ENCODE measurements at places on chromosomes 2 and 18.

DNA sequence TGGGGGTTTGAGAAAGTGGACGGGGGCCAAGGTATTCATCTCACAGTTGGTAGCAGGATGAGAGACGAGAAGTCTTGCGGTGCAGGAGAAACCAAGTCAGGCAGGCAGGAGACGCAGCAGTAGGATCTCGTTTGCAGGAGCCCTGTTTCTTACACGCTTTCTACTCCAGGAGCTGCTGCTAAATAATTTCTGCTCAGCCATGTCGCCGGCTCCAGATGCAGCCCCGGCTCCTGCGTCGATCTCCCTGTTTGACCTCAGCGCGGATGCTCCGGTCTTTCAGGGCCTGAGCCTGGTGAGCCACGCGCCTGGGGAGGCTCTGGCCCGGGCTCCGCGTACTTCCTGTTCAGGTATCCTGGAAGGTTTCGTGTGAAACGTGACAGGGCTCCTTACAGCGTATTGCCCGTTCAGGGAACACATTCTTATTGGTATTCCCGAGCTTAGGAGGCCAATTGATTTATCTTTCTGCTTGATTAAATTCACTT is 494 bp downstream of the ANKZF1 start:
- DNase-seq = peak; percentile 45

- no peak for DNase-seq
These were observed 1047.2 kb upstream of the PIK3C3 start for GRCh38 chr18:40907842-40908241.

DNA sequence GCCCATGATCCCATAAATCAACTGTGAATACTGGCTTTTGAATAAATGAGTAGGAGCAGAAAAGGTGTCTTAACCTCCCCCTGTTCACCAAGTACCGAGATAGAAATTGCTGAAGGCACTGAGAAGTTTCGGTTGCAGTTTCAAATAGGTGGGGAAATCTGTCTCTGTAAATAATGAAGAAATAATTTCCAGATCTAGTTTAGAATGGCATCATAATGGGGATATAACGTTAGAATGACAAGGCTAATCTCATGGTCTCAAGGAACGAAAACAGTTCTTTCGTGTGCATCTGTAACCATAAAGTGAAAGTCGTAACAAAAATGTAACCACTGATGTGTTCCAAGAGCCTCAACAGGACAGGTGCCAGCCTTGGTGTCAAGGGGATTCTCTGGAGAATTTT is 49.9 kb upstream of the TMEM18 start:
- no peak for DNase-seq

GRCh38 chr18:44627280-44627679 is 53.4 kb upstream of the SETBP1 start:
- no peak for DNase-seq

GRCh38 chr2:229970406-229970805 is 48.1 kb downstream of the FBXO36 start:
- DNase-seq = no peak

DNA sequence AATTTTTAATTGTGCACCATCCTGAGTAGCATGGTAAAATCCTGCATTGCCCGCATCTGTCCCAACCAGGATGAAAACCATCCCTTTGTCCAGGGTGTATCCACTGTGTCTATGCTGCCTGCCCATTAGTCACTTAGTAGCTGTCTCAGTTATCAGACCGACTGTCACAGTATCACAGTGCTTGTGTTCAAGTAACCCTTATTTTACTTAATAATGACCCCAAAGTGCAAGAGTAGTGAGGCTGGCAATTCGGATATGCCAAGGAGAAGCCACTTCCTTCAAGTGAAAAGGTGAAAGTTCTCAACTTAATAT is 8.8 kb downstream of the ITSN2 start:
- no peak for DNase-seq

DNA sequence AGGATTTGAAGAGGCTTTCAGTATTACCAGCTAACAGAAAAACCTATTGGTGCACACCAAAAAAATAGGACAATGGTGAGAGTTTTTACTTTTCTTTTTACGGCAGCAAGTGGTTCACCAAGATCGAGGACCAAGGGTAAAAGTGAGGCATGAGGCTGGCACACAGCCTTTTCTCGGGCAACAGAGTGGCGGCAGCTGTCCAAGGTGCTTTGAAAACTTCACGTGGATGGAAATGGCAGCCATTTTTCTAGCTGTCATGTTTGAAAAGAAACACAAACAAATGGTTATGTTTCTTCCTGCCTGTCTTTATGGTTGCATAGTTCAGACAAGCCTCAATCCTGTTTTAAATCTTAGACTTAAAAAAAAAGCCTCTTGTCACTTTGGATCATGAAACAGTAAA is 812.5 kb upstream of the CHAC2 start:
- no peak for DNase-seq

DNA sequence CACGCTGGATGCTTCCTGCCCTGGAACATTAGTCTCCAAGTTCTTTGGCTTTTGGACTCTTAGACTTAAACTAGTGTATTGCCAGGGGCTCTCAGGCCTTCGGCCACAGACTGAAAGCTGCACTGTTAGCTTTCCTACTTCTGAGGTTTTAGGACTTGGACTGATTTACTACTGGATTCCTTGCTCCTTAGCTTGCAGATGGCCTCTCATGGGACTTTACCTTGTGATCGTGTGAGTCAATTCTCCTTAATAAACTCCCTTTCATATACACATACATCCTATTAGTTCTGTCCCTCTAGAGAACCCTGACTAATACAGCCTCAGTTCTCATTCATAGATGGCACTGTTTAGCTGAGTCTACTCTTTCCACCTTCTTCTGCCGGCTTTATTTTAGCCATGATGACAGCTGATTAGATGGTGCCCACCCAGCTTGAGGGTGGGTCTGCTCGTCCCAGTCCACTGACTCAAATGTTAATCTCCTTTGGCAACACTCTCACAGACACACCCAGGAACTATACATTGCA is 389.1 kb downstream of the NYAP2 start:
- no peak for DNase-seq

- no peak for DNase-seq
These were observed 20.3 kb downstream of the ANKRD30B start for GRCh38 chr18:14768241-14768640.

- DNase-seq = no peak
These were observed 148.8 kb downstream of the MBD2 start for GRCh38 chr18:54075689-54076088.
